Suppressor macrophage treated with lipopolysaccharide for 4 hours (primary cell): ENCODE measurements at places on chromosomes 1 and 21.

- no peak for DNase-seq
Measured at GRCh38 chr1:23097316-23097715, 71.3 kb downstream of the LUZP1 start.

GRCh38 chr1:57968321-57968720, 544.5 kb upstream of the DAB1 start:
- no peak for DNase-seq

- DNase-seq = no peak
Measured at GRCh38 chr1:10195570-10195969, 14.8 kb upstream of the KIF1B start.

DNA sequence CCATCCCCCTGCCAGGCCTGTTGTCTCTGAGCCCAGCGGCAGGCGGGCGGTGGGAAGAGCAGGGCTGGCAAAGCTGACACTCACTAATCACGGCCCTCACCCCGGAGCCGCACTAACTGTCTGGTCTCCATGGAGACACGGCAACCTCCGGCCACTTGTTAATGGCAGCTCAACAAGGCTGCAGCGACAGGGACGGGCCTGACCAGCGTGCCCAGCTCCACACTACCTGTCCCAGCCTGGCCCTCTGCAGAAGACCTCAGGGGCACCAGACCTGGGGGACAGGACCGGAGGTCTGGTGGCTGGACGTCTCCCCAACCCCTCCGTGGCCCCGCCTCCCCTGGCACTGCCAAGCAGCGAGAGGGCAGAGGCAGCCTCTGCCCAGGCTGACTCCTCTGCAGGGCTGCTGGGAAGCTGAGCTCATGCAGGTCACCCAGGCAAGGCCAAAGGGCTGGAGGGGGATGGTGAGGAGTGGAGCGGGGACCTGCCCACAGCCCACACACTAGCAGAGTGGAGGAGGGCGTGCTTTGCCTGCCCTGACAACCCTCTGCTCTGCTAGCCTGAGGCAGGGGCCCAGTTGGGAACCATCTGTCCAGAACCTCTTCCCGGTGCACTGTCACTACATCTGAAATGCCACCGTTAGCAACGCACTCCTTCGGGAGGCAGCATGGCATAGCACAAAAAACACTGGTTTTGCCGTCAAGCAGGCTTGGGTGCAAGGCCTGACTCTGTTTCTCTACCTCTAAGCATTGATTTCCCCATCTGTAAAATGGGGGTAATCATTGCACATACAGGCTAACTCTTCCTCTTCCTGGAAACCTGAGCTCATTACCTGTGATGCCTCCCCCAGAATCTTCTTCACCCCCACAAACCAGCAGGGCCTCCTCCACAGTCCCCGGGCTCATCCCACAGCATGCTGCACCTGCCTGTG, 29.6 kb upstream of the WASF2 start:
- DNase-seq = no peak

GRCh38 chr21:31011412-31011811, 26.9 kb downstream of the KRTAP19-8 start:
- DNase-seq = no peak

DNA sequence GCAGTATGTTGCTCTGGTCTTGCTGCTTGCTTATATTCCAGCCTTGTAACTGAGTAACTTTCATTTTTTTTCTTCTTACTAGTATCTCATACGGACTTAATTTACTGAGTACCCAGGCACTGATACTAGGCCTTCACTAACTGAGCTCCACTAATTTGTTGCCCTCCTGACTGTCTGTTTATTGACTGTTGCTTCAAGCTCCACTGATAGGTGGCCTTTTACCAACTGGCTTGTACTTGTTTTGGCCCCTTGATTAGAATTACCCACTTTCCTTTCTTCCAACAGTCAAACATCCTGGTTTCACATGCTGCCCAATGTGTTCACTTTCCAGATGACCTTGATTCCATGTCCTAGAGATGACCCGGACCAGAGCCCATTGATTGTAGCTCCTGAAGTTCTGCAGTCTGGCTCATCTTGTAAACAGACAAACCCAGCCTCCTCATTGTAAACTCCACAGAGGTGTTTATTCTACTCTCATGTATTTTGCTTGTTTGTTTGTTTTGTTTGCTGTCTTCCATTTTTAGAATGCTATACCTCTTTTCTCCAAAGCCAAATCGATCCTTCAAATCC, 27.7 kb downstream of the RGS1 start:
- no peak for DNase-seq

DNA sequence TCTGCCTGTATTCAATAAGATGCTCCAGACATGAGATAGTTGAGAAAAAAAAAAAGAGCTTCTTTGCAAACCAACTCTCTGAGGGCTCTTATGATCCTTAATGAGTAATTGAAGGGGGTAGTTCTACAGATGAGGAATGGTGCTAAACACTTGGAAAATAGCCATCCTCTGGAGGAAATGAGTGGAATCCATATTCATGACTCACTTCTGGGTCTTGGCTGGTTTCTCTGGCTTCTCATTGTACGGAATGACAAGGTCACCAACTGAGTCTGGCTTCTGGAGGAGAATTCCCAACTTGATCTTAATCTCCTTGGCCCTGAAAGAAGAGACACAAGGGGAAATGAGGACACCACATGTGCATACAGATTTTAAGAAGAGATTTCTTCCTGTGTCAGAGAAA, 34.7 kb downstream of the RGS5 start:
- no peak for DNase-seq

DNA sequence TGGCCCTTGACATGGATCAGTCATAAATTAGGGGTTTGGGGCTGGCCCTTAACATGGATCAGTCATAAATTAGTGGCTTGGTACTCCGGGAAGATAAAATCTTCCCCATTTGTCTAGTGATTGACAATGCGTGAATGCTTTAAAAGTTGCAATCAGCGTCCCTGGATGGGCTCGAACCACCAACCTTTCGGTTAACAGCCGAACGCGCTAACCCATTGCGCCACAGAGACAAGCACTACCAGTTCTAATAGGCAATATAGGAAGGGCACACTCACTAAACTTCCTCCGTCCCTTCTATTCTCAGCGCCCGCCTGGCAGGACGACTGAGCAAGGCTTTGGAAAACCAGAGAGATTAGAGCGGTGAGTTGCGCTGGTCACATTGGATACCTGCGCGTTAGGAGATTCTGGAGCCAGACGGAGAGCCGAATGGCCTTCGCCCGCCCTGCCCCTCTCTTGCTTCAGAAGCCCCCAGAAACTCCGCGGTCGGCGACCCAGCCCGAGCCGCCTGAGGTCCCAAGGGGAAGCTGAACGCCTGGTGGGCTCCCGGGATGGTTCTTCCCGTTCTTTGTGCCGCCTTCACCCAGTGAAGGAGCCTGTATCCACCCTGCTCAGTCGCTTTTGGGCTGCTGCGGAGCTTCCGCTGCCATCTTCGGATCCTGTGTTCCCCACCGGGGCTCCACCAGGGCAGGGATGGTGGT, 235.9 kb downstream of the FAM72C start:
- no peak for DNase-seq

- no peak for DNase-seq
Measured at GRCh38 chr1:166960858-166961474, 14.4 kb downstream of the ILDR2 start.

DNA sequence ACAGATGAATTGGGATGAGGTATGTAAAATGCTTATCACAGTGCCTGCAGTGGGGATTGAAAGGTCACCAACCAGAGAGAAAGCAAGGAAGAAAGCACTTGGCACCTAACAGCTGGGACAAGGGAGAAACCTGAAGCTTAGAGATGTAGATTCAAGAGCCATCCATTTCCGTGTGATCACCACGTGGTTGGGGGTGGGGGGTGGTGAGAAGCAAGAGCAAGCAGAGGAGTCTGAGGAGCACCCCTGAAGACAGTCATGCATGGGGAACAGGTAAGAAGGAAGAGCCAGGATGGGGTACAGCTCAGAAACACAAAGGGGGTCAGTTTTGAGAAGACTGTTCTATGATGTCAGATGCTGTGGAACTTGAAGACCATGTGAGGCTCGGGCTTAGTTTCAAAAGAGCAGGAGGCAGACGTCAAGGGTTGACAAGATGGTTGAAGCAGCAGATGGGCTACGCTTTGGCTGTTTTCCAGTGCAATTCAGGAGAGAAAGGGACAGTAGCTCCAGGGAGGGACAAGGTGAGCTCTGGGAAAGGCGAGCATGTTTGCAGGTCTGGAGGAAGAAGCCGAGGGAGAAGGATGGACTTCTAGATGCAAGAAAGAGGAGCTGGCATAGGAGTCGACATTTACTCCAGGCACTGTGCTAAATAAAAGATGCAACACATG, 17.4 kb downstream of the KANK4 start:
- DNase-seq = no peak

DNA sequence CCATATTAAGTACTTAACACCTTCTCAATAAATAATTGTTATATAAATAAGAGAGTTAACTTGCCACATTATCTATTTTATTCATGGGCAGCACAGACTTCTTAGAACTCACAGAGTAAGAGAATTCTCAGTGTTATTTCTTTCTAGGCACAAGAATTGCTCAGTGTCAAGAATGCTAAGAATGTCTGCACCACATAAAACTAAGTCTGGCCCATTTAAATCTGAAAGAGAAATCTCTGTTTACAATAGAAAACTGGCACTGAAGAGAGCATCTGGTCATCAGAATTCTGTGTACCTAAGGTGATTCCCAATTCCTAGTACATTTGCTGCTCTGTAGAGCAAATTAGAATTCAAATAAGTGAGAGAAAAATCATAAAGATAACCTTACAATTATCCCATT, 3.8 kb downstream of the OR10K2 start:
- no peak for DNase-seq

DNA sequence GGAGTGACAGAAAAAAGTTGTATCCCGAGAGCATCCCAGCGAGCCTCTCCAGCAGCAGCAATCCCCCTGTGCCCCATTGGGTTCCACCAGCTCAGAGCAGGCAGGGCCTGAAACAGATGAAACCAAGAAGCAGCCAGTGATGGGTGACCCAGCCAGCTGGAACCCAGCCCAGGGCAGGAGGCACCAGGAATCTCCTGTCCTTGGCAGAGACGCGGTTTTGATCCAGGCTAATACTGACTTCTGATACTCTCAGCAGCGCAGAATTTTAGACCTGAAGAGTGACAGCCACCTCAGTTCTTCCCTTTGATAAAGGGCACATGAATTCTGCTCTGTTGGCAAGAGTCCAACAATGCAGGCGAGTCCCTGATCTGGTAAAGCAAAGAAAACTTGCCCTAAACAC, 11.4 kb upstream of the OLIG1 start:
- DNase-seq = no peak

GRCh38 chr1:222420633-222421032, 127.3 kb downstream of the HHIPL2 start:
- no peak for DNase-seq

GRCh38 chr1:204302769-204303168, 57.0 kb downstream of the PLEKHA6 start:
- DNase-seq = no peak

GRCh38 chr1:47598357-47598756, 160.5 kb downstream of the FOXD2 start:
- DNase-seq = no peak

DNA sequence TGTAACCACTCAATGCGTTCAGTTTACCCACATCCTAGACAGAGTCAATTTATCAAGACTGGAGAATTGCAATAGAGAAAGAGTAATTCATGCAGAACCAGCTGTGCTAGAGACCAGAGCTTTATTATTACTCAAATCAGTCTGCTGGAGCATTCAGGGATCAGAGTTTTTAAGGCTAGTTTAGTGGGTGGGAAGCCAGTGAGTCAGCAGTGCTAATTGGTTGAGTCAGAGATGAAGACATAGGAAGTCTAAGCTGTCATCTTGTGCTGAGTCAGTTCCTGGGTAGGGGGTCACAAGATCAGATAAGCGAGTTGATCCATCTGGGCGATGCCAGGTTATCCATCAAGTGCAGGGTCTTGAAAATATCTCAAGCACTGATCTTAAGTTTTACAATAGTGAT, 499.6 kb downstream of the MRPL39 start:
- peak; percentile 19 for DNase-seq

DNA sequence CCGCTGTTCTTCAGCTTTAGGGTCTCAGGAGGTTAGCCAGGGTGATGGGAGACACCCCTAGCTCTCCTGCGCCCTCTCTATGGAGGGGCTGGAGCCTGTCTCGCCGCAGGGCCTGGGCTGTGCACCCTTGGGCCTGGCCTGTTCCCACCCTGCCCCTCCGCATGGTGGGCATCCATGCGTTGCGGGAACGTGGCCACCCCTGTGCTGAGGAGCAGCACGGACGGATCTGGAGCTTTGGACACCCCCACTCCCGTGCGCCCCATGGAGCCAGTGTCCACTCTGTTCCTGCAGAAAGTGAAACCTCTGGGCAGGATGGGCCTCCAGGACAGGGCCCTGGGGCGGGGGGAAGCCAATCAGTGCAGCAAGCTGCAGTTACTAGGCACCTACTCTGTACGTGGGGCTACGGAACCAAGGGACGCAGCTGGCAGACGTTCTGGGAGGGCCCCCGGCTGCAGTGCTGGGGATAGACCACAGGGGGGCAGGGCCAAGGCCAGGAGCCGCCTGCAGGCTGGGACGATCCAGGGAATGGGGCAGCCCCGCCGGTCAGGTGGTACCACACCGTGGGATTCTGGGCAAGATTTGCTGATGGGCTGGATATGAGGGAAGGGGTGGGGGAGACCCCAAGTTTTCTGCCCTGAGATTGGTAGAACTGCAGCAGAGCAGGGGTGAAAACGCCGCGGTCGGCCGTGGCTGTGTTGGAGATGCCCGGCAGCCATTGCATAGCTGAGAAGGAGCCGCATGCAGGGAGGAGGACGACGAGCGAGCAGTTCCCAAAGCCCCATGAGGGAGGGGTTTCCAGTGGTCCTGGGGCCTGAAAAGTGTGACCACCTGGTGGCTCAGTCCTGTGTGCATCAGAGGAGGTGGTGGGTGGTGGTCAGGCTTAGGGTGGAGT, 43.3 kb downstream of the TP73 start:
- DNase-seq = peak; percentile 51

GRCh38 chr1:61961009-61961408, 218.7 kb downstream of the PATJ start:
- DNase-seq = no peak

- DNase-seq = peak; percentile 27
Measured at GRCh38 chr21:45482899-45483821, 59.1 kb downstream of the SLC19A1 start.

- peak; percentile 89 for DNase-seq
Measured at GRCh38 chr1:226098870-226099835, 36.6 kb downstream of the H3-3A start.

DNA sequence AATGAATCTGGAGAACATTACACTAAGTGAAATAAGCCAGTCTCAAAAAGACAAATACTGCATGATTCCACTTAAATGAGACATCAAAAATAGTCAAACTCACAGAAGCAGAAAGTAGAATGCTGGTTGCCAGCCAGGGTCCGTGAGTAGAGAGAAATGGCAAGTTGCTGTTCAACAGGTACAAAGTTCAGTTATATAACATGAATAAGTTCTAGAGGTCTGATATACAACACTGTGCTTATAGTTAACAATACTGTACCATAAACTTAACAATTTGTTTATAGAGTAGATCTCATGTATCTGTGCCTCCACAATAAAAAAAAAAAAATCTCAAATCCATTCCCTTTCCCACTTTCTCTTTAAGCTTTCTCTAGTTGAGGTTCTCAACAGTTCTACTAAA, 83.5 kb downstream of the DENND1B start:
- no peak for DNase-seq
